CD4-positive, alpha-beta T cell treated with Interleukin-6 at 100 ng/mL for 8 hours (primary cell): ENCODE measurements at places on chromosomes 4 and X.
A peak's percentile ranks its signal among the peaks of the same experiment; 100 is the strongest.

- no peak for DNase-seq
These were observed 467.0 kb downstream of the STIM2 start for GRCh38 chr4:27327421-27328181.

- no peak for DNase-seq
These were observed 36.0 kb upstream of the CCNG2 start for GRCh38 chr4:77120886-77121508.

- DNase-seq = no peak
These were observed 23.2 kb downstream of the ADD1 start for GRCh38 chr4:2866891-2867290.

DNA sequence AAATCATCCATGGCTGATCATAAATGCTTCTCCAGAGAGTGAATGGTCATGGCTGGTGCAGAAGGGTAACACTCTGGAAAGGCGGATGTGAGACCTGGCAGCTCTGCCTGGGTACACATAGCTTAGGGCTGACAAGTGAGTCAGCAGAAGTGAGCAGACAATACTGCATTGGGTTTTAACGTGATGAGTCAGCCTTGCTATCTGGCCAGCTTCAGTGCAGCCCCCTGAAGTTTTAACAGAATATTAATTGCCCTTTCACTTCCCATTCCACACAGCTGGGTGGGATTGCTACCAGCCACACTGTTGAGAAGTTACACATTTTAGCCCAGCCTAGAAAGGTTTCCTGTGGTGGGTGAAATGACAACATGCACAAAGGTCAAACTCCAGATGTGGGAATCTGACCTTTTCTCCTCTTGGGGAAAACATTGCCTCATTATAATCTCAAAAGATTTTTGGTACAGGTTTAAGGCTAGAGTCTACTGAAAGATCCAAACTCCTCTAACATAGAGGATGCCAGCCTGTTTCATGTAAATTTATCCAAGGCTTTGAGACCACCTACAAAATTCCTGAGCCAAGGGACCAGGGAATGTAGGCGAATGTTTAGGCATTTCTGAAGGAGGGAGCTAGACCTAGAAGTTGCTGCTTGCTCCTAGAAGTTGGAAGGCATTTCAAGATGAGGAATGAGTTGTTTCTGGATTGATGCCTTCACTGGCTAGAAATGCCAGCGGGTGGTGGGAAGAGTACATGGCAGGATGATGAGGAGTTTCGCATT, 230.3 kb upstream of the PGRMC2 start:
- DNase-seq = no peak

GRCh38 chr4:120821977-120822376, 100.5 kb downstream of the PRDM5 start:
- DNase-seq = no peak

DNA sequence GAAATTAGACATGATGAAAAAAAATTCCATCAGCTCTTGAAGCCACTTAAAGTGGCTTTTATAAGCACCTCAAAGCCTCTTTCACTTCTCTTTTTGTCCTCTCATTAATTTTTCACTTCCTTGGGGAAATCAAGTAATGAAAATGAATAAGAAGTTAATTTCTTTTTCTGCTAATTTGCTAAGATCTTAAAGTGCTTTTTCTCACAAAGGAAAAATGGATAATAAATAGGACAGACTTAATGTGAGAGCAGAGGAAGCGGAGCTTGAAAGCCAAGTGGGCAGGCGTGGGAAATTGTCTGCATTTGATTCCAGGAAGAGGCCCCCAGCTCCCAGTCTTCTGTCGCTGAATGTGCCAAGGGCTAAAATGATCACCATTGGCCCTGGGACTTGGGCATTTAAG, 28.6 kb downstream of the CDS1 start:
- DNase-seq = no peak

DNA sequence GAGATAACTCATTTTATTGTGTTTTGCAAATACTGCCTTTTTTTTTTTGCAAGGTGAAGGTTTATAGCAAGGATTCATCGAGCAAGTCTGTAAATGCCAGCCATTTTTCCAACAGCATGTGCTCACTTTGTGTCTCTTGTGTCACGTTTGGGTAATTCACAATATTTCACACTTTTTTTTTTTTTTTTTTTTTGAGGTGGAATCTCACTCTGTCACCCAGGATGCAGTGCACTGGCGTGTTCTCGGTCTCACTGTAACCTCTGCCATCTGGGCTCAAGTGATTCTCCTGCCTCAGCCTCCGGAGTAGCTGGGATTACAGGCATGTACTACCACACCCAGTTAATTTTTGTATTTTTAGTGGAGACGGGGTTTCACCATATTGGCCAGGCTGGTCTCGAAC, 1.9 kb downstream of the RNF4 start:
- no peak for DNase-seq

DNA sequence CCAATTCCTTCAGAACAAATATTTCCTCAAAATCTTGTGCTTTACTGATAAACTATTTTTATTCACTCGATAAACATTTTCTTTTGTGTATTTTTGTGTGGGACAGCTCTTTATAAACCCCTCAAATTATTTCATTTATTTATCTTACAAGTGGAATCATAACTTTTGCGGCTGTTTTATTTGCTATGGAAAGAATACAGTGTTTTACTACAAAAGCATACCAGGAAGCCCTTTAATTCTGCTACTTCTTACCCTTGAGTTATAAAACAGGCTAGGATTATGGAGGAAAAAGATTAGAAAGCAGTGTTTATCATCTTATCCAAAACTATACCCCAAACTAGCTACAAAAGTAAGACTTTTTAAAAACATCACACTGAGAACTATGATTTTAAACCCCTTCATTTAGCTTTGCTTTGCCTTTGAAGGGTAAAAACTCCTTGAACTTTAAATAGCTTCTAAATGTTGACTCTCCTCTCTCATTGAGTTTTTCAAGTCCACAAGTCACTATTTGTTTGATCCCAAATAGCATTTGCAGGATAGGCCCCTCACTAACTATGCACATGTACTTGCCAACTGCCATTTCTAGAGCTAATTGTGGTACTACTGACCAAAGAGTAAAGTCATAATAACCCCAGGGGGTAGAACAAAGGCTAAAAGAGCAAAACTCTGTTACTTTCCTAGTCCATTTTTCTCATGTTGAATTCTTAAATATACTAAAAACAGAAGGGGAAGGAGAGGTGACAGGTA, 45.8 kb upstream of the SGMS2 start:
- no peak for DNase-seq

DNA sequence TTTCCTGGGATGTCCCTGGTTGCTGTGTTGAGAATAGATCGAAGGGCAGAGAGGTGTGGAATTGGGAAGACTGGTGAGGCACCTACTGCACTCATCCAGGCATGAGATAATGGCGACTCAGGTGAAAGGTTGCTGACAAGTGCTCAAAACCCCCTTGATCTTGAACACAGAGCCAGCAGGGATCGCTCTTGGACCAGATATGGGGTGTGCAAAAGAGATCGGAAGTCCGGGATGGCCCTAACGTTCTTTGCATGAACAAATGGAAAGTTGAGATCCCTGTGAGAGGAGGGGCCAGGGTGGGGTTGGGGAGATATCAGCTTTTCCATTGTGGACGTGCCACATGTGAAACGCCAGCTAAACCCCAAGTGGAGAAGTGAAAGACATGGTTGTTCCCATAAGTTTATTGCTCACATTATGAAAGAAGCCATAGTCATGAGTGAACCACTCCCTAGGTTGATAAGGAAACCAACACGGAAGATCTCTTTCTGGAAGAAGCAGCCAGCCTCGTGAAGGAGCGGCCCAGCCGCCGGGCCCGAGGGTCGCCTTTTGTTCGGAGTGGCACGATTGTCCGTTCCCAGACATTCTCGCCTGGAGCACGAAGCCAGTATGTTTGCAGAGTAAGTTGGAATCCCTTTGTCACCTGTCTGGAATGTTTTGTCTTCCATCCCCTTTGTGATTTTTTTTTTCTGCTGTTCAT, 22.6 kb upstream of the CLCN4 start:
- DNase-seq = no peak

GRCh38 chrX:84724576-84724975, 222.3 kb upstream of the HDX start:
- DNase-seq = no peak

- DNase-seq = no peak
These were observed 137.4 kb downstream of the PDLIM5 start for GRCh38 chr4:94588896-94589693.

- no peak for DNase-seq
These were observed 58.1 kb downstream of the NIPAL1 start for GRCh38 chr4:48074657-48075056.

- DNase-seq = no peak
These were observed 537 bp downstream of the RBM10 start for GRCh38 chrX:47145395-47146120.

DNA sequence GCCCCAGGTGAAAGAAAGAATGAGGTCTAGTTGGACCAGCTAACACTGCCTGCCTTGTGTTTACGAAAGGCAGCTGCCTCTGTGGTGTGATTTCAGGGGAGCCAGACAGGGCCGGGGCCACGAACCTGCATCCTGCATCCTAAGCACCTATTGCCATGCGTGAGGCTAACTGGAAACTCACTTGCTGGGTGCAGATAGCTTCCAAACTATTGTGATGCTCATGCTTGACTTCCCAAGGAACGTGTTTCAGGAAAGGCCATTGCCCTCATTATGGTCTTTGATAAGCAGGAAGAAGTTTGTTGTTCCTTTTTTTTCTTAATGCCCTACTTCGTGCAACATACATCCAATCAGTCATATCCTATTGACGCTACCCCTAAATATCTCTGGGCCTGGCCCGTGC, 2.3 kb upstream of the IRF2 start:
- DNase-seq = peak; percentile 30

- no peak for DNase-seq
These were observed at the start of gene PROM1 for GRCh38 chr4:16083241-16084191. TSS of gene PROM1 (minus strand) at chr4:16084023. CDS start at chr4:16075906, 8,117 bp downstream.

- DNase-seq = no peak
These were observed 181.6 kb downstream of the LARP7 start for GRCh38 chr4:112818594-112818965.

GRCh38 chr4:53377319-53378170, at the start of gene FIP1L1:
TSS of gene FIP1L1 (plus strand) at chr4:53377641. CDS start at chr4:53377839, 198 bp downstream.
- peak; percentile 96 for DNase-seq

- no peak for DNase-seq
These were observed 191.2 kb downstream of the FRMPD4 start for GRCh38 chrX:12329476-12329875.

GRCh38 chr4:168844353-168845049, 165.6 kb downstream of the CBR4 start:
- no peak for DNase-seq

- peak; percentile 42 for DNase-seq
These were observed 145.4 kb upstream of the HUWE1 start for GRCh38 chrX:53831662-53832635.

DNA sequence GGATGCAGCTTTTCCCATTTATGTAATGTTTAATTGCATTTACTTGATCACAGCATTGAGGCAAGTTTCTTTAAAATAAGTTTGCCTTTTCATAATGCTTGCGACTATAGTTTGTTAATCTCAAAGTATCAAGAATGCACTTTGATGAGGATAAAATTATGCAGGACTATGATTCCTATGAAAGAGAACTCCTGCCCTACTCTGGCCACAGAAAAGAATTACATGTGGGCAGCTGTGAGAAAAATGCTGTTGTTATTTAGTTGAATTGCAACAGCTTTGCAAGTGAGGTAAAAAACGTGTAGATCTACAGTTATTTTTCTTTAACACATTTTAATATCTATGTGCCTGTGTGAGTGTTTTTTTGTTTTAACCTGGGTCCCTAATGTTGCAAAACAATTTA, 12.5 kb upstream of the OSTC start:
- DNase-seq = no peak

- DNase-seq = no peak
These were observed 364.2 kb upstream of the GALNTL6 start for GRCh38 chr4:171448919-171449481.

DNA sequence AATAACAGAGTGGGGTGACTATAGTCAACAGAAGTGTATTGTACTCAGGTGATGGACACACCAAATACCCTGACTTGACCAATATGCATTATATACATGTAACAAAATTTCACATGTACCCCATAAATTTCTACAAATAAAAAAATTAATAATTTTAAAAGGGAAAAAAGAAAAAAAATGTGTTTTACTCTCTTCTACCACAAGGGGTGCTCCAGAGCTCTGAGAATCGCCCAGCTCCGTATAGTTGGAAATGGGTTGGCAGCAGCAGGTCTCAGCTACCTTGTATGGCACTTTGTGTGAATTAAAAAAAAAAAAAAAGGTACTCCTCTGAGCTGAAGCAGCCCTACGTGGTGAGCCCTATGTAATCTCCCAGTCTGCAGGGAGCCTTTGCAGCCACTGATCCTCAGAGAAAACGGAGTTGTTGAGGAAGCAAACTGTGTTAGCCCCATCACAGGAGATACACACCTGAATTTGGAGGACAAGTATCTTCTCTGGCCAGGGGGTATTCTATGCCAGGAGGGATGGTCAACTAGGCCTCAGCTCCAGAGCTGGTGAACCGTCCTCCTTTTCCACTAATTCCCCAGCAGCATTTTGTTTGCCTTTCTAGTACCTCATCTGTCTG, 17.2 kb upstream of the POLA1 start:
- DNase-seq = no peak

- DNase-seq = no peak
These were observed 44.5 kb upstream of the IL2 start for GRCh38 chr4:122500852-122501501.

GRCh38 chrX:9456250-9457074, 8.4 kb upstream of the TBL1X start:
- DNase-seq = peak; percentile 63

- no peak for DNase-seq
These were observed 567.7 kb downstream of the MAGEB5 start for GRCh38 chrX:26783512-26784225.
